ENCODE measurements at places on chromosomes 1 and 21. TPM values are rescaled to one million over a fixed set of nuclear protein-coding genes. Genes with fewer than 3 reads are reported as not detected.

The SHISAL2A gene
- total RNA-seq: 9.2 TPM

The RGS8 gene
- 0.05 TPM for total RNA-seq

The TRIM45 gene
- 0.34 TPM for total RNA-seq

DNA sequence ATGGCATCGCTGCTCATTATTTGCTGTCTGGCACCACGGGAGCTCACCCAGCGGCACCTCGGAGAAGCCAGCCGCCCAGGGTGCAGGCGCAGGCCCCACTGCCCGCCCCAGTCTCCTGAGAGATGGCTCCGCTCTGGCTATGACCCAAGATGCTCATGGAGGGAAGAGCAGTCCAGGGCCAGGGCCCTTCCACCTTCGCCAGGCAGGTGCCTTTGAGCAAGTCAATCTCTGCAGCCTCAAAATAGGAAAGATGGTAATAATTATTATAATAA lies 437.3 kb downstream of the KIF26B start:
- DNase-seq: no peak

All from activated T-cell treated with anti-CD3 and anti-CD28 coated beads, Interleukin-2, amount 50 U/mL, for 72 hours (primary cell).